ENCODE measurements at places on chromosomes 1 and 21.

DNA sequence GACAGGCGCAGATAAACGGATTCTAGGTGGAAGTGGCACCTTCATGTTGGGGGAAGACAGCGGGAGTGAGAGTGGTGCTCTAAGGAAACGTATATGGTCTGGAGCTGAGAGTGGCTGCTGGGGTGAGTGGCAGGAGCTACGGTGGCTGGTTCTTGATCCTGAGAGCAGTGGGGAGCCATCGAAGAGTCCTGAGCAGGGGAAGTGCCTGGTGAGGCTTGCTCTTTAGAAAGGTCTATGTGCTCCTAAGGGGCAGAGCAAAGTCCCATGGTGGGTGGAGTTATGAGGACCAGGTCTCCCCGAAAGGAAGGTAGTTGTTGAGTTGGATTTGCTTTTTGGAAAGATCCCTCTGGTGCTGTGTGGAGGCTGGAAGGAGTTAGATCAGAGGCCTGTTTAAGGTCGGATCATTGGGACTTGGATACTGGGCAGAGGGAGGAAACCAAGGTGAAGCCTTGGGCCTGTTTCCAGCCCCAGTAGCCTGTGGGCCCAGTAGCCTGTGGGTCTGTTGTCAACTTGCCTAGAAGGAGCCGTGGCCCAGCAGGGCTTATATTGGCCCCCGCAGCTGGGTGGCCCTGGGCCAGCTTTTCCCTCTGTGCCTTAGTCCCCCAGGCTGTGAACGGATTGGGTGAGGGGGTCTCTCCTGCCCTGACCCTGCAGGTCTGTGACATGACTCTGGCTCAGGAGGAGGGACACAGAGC lies 33.0 kb downstream of the ACOT11 start:
- no peak for DNase-seq

DNA sequence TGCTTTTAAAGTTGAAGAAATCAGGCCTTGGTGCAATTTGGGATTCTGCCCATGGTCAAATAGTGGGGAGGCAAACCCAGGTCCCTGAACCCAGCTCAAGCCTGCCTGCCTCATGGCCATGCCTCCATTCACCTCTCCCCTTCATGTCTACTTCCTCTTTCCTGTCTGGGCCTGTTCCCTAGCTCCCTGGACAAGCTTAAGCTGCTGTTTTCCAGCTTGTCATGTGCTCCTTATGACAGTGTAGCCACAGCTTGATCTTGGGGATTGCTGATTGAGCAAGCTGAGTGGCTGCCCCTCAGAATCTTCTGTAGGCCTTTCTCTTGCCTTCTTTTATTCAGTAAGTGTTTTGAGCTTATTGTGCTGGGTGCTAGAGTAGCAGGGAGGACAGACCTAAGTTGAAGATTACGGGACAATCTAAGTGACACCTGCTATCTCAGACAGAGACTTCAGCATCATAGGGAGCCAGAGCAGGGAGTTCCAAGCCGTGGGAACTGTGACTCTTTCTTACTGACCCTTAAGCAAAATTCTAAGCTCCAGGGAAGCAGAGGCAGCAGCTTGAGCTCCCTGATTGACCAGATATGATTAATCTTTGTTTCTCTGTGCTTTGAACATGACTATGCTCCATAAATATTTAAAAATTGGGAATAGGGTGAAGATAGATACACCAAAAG lies 520 bp upstream of the MR1 start:
- DNase-seq = no peak

DNA sequence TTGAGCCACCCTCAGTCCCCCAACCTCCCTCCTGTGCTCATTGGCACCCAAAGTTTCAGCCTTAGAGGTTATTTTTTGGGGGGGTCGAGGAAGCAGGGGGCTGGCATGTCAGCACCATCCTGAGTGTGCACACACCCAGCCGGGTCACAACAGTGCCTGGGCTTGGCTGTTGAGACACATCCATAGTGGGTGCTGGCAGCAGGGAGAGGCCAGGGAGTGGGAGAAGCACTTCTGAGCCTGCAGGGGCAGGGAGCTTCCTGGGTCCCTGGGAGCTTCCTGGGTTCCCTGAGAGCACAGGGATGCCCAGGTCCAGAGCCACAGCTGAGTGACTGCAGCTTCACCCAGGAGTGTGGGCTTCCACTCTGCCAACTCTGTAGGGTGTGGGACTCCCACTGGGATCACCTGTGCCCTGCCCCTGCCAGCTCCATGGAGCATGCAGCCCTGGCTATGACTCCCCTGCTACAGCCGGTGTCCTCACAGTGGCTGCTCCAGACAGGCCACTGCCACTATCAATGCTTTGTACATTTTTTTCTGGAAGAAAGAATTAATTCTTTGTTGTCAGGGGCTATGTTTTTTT lies 240.4 kb downstream of the PTGER3 start:
- DNase-seq = no peak

GRCh38 chr1:182629499-182630096 lies 25.4 kb upstream of the RGS16 start:
- no peak for DNase-seq

- DNase-seq = no peak
Observed at GRCh38 chr1:95323123-95323522, 89.1 kb downstream of the RWDD3 start.

DNA sequence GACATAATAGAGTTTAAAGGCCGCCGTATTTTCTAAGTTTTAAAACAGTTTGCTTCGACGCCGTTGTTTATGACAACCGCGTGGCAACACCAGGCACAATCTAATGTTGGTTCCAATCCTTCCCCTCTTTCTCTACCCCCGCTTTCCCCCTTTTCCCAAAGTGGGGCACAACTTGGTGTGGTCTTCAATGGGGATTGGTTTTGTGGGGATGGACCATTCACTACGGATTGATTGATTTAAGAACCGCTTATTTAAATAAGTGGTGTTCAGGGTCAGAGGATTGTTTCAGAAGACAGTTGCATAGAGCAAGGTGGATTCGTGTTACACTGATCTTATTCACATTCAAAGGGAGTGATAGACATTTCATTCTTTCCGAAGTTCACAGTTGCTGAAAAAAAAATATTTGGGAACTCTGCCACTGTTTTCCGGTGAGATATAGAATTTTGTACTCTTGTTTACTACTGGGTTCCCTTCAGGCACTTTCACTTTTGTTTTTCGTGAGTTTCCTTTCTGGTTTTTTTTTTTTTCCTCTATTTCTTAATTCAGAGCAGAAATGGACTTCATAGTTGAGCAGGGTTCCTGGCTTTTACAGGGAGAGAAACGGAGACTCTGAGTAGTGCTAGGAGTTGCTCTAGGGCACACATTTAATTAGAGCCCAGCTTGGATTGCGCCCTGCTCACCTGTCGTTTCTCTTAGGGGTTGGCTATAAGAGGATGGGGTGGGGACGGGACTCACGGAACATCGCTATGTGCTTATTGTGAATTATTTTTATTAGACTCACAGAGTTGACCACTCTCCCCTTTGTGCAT lies 79.6 kb upstream of the AK4 start:
- DNase-seq = no peak

GRCh38 chr1:107990606-107991005 lies 25.6 kb upstream of the VAV3 start:
- no peak for DNase-seq

DNA sequence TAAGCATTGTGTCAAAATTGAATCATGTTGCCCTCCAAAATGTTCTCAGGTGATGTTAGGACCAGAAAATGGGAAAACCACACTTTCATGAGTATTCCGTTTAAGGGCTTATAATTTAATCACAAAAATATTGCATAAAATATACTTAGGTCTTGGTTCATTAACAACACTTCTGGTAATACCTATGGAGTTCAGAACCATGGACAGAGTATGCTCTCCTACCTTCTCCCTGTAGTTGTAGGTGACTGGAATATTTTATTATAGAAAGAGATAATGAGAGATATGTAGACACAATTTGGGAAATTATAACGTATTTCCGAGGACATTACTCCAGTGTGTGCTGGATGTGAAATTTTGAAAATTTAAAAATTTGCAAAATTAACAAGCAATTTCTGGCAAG lies 232.5 kb downstream of the NCAM2 start:
- DNase-seq = no peak

GRCh38 chr1:97647776-97648175 lies 273.1 kb downstream of the DPYD start:
- DNase-seq = no peak

- no peak for DNase-seq
Observed at GRCh38 chr1:15620155-15620545, 2.9 kb downstream of the DDI2 start.

DNA sequence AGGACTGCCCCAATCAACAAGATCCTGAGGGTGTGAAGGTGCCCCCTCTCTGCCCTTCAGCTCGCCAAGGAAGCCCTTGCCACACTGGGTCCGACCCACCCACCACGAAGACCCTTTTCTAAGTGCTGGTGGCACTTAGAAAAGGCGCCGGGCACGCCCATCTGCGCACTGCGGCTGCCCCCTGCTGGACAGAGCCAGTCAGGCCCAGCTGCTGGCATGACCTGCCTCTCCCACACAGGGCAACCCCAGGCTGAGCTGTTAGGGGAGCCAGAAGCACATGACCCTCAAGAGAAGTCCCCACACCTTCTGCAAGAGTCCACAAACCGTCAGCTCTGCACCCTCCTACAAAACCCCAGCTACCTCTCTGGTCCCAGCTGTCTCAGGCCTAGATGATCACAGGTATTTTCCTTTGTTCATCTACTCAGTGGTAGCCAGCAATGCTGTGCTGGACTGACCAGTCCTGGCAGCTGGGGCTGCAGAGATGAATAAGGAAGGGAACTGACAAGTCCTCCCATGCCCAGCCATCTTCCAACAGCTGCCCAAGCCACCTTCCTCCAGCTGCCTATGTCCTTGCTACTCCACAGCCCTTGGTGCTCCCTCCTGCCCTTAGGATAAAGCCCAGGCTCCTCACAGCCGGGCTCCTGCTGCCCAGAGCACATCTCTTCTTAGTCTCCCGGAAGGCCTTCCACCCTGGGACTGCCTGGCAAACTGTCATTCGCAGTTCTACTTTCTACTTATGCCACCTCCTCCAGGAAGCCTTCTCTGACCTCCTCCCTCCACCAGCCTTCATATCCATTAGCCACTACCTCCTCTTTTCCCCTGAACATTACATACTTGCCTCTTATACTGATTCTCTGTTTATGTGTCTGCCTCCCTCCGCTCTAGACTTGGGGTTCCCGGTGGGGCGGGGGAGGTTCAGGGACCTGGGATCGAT lies 39.8 kb upstream of the ZC3H12A start:
- DNase-seq = peak; percentile 89

DNA sequence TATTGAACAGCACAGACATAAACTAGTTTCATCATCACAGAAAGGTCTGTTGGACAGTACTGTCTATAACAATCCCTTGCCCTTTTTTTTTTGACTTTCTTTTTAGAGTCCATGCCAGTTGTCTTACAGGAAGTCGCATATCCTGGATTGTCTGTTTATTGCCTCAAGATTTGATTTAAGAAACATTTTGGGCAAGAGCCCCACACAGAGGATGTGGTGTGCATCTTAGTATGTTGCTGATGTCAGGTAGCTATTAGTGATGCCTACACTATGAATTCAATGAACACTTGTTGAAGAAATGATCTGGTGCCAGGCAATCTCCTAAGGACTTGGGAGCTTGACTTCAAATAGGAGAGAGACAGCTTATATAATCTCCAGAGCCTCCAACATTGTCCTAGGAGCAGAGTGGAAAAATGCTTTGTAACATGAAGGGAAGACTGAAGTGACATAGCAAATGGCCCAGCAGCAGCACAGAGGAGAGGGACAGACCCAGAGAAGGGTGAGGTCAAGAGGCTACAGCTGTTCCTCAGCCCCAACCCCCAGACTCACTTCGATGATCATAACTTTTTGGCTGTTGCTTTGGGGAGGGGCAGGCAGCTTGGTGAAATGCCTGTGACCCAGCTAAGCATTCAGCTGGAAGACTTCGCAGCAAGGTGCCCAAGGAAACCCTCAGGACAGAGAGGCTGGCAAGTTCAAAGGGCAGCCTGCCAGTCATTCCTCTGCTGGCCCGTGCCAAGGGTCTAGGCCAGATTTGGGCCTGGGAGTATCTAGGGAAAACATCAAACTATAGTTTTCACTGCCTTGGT lies 7.5 kb upstream of the RAB29 start:
- DNase-seq = no peak

- DNase-seq = no peak
Observed at GRCh38 chr1:217626321-217626720, 4.6 kb downstream of the GPATCH2 start.

DNA sequence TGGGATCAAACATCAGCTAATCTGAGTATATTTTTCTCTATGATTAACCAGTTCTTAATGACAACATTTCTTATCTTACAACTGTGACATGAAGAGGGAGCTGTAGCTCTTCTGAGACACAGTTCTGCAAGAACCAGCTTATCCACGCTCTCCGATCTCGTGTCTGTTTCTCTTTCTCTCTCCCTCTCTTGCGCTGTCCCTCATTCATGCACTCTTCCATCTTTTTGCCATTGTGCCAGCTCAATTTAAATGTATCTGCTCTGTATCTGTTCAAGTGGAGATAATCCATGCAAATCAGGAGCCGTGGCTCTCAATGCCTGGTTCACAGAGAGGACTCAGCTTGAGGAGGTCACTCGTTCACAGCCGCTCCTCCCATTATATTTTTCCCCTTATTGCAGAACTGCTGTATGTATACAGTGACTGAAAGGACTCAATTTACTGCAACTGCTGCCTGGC lies 494.7 kb upstream of the ADGRL2 start:
- peak; percentile 91 for DNase-seq

GRCh38 chr21:29233611-29234540 lies 64.8 kb upstream of the BACH1 start:
- DNase-seq = no peak

DNA sequence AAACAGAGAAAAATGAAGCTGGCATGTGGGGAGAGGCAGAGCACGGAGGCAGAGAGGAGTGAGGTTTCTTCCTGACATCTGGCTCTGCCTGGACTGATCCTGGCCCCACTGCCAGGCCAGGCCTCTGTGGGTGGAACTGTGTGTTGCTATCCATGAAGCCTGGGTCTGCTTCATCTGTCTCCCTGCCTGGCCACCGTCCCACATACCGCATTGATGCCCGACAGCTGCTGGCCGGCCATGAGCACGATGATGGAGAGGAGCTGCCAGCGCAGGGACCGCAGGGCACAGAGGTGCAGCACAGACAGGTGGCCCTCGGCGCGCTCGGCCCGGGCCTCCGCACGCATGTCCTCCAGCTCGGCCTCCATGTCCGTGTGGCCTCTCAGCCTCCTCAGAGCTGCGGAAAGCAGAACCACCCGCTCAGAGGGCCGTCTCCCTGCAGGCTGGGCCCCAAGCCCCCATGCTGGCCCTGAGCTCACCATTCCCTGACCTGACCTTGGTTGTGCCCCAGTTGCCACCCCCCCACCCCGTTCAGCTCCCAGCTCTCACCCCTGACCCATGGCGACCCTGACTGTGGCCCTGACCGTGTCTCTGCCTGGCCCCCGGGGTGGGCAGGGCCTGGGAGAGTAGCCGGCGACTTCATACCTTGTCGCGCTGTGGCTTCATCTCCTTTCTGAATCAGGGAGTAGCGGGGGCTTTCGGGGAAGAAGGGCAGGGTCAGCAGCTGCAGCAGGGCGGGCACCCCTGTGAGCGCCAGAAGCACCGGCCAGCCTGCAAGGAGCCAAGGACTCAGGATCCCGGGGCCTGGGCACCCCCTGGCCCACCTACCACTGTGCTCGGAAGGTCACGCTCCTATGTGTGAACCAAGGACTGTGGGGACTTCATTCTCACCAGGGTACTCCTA lies 11.5 kb downstream of the SLC2A7 start:
- DNase-seq = no peak
